ENCODE measurements at places on chromosomes 2 and 18.

- no peak for DNase-seq
Observed at GRCh38 chr2:226446406-226447001, 353.1 kb downstream of the IRS1 start.

- no peak for DNase-seq
Observed at GRCh38 chr2:74522516-74522915, 3.5 kb downstream of the DQX1 start.

- no peak for DNase-seq
Observed at GRCh38 chr2:62489162-62489561, 16.8 kb downstream of the TMEM17 start.

GRCh38 chr2:174247474-174248186, 702 bp downstream of the OLA1 start:
- DNase-seq, result no peak

GRCh38 chr2:73289304-73289703, 4.0 kb downstream of the EGR4 start:
- DNase-seq, result no peak

DNA sequence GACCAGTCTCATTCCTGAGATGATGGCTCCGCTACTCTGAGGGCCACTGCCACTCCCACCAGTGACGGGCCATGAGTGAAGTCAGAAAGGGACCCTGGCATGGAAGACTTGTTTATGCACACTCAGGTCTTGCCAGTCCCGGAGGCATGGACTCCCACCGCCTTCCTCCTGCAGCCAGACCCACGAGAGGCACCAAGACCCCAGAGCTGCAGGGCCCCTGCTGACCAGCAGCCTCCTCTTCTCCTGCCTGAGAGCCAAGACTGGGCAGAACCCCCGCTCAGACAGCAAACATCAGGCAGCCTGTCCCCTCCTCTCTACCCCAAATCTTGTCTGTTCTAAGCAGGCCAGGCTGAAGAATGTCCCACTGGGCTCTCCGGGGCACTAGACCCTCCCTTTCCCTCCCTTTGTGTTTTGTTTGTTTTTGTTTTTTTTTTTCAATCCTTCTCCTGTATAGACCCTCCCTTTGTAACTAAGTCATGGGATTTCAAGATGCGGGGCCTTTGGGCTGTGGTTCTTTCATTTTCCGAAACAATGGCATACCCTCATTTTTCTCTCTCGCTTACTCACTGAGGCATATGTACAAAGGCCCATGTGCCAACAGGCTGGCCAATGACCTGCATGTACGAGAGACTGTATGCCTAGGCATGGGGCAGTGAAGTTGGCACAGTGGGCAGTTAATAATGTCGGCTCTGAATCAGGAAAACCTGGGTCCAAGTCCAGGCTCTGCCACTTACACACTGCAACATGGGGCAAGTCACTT, 24.3 kb upstream of the MAPRE3 start:
- no peak for DNase-seq

- no peak for DNase-seq
Observed at GRCh38 chr18:62556397-62556796, 33.6 kb downstream of the ZCCHC2 start.

DNA sequence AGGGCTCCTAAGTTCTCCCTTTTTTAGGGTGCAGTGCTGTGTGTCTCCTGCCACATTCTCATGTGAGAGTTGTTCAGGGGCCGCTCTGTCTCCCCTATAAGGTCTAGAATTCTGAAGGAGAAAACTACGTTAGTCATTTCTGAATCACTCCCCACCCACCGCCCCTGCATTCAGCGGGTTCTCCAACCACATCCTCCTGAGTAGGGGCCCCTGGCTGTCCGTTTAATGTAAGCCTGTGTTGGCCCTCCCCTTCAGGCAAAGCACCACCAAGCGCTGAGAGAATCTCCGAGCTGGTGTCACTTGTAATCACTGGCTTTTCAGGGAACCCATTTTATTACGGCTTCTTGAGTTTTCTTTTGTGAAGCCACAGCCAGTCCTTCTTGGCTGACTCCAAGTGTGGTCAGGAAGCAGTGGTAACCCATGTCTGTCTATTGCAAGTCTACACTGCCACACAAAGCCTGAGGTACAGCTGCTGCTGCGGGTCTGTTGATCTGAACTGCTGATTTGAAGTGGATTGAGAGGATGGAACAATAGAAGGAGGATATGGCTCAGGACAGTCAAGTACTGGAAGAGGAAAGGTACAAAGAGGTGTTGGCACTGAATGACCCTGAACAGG, 16.9 kb downstream of the LCT start:
- DNase-seq, result peak; percentile 38

- DNase-seq, result no peak
Observed at GRCh38 chr2:135557530-135557929, 26.2 kb downstream of the R3HDM1 start.

DNA sequence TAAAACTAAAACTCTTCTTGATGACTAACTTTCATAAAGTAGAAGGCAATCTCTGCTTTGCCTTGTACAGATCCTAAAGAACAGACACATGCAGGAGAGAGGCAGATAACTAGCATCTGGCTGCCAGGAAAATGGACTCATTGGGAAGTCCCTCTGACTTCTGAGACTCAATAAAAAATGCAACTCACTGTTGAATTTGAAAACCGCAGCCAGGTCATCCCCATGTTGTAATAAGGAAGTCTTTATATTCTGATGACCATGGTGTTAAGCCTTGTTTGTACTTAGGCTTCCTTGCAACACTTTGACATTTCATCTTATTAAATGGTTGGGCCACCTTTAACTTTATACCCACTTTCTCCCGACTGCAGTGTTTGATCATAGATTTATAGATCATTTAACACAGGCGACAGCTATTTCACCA, 375.1 kb upstream of the KCNH7 start:
- DNase-seq, result no peak

- no peak for DNase-seq
Observed at GRCh38 chr2:74862020-74862964, 28.4 kb downstream of the HK2 start.

DNA sequence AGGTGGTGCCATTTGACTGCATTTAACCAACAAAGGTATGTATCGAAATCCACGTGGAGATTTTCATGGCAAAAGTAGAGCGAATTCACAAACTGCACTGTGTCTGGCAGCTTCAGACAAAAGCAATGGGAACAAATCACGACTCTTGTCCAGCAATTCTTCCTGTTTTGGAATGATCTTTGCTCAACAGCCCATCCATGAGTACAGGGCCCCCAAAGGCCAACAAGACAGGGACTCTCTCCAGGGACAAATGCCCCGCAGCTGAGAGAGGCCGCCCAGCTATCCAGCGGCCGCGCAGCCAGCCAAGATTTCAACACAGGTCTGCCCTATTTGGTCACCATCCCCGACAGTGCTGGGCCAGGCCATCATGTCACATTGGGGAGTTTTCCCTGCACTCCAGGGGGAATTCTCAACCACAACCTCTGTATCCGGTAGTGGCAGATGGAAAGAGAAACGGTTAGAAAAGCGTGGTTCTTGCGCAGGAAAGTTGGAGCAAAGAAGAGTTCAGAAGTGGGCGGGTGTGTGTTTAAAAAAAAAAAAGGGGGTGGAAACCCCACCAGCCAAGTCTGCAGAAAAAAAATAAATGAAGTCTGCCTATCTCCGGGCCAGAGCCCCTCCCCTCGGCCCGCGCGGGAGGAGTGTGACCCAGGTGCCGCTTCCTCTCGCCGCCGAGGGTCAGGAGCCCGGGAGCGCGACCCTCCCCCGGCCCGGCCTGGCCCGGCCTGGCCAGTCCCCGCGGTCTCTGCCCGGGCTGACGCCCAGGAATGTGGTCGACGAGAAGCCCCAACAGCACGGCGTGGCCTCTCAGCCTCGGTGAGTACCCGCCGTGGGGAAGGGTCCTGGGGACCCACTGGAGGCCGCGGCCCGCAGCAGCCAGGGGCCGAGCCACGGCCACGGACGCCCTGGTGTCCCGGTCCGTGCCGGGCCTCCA, at the start of gene GYPC:
Gene GYPC (plus strand): TSS at position 659 of the 931 bp plus-strand sequence. CDS start 106 bp downstream, at position 765.
- peak; percentile 56 for DNase-seq

- DNase-seq, result no peak
Observed at GRCh38 chr18:55249550-55249949, 290.3 kb upstream of the CCDC68 start.

DNA sequence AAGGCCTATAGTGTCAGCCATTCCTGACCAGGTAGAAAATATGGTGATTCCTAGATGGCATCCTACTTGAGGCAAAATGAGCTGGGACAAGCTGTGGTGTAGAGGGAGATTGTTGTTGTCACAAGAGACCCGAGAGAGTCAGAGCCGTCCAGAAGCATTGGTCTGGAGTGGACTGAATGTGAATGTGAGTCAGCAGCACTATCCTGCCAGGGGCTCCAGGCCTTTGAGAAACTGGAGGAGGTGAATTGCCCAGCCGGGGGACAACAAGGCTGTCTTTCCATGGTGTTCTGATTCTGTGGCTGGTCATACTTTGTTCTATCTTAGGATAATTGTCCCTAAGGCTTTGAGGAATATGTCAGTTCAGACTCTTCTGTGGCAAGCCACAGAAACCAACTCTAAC, 29.4 kb upstream of the EIF2AK3 start:
- DNase-seq, result no peak

DNA sequence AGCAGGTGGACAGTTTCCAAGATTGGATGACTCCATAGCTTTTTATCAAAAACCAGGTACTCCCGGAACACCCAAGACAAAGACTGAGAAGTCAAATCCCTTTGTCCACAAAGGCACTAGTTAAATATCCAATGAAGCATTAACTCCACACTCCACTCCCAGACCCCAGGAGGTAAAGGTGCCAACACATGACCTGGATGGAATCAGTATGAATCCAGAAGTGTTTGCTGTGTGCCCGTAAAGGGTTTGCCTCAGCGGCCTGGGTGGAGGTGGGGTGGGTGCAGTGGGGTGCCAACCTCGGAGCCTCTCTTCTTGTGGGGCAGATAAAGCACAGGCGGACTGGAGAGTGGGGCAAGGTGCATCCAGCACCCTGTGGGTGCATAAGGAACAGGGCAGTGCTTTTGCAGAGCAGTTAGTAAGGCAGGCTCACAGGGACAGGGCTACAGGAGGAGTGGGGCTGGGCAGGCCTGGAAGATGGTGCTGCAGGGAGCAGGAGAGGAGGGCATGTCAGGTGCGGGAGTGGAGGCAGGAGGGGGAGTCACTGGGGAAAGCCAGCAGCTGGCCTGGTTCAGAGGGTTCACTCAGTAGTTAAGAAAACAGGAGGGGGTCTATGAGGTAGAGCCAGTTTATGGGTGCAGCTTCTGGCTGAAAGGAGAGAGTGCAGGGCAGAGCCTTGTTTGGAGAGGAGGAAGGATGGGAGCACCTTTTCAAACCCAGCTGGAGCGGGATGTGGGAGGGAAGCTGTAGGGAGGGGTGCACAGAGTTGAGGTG, 208.4 kb upstream of the SMAD2 start:
- no peak for DNase-seq

GRCh38 chr18:49021433-49022129, 70.8 kb upstream of the SMAD7 start:
- peak; percentile 48 for DNase-seq

GRCh38 chr2:217421834-217422233, 562.0 kb upstream of the TNP1 start:
- no peak for DNase-seq

DNA sequence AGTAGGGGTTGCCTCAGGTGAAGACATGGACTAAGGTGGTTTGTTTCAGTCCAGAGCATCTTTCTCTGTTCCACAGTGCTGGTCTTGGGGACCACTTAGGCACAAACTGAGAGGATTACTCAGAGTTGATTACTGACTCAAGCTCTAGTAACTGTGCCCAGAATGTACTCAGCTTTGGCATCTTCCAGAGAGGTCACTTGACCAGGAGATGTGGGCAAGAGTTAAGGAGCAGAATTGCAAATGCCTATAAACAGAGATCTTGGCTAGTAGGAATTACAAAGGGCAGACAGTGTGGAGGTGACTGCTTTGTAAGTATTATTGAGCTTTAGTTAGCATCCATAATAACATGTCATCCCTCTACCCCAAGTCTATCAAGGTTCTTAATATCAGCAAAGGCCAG, 93.2 kb upstream of the CABLES1 start:
- DNase-seq, result no peak

- no peak for DNase-seq
Observed at GRCh38 chr2:222941510-222942032, 80.7 kb downstream of the ACSL3 start.

- DNase-seq, result no peak
Observed at GRCh38 chr18:26504831-26505230, 43.5 kb downstream of the KCTD1 start.

- DNase-seq, result no peak
Observed at GRCh38 chr18:79348066-79348465, 47.7 kb upstream of the NFATC1 start.
